ENCODE measurements at places on chromosomes 2 and 18.

- DNase-seq, result no peak
These were observed 183.6 kb downstream of the BABAM2 start for GRCh38 chr2:28074137-28074536.

- DNase-seq, result no peak
These were observed 202.8 kb downstream of the BABAM2 start for GRCh38 chr2:28093308-28093707.

- DNase-seq, result no peak
These were observed 11.3 kb downstream of the KCTD18 start for GRCh38 chr2:200498402-200499162.

DNA sequence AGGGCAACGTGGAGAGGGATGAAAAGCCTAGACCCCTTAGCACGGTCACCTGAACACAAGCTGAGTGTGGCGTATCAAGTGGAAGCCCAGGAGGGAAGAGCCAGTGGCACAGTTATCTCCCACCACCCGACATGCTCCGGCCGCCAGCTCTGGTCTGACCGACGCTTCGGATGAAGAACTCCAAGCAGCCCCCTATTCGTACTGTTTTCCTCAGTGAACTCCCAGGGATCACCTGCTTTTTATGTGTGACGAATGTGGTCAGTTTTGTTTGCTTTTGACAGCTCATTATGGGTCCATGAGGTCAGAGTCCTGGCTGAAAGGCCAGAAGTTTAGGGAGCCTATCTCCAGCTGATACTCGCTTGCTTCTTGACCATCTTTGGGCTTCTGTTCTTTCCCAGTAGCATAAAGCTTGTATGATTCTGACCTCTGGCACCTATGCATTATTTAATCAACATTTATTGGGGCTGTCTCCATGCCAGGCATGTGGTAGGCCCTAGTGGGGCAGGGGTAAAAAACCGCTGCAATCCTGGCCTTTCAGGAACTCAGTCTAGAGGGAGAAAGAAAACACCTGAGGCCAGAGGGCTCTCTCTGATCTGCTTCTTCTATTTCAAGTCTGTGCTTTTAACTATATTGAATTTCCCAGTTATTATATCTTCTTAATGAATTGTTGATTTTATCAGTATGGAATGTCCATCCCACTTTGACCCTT lies 33.0 kb upstream of the MRPL33 start:
- no peak for DNase-seq

- DNase-seq, result no peak
These were observed 25.0 kb upstream of the CXXC1 start for GRCh38 chr18:50312296-50313030.
